ENCODE measurements at places on chromosomes 16 and 17.

DNA sequence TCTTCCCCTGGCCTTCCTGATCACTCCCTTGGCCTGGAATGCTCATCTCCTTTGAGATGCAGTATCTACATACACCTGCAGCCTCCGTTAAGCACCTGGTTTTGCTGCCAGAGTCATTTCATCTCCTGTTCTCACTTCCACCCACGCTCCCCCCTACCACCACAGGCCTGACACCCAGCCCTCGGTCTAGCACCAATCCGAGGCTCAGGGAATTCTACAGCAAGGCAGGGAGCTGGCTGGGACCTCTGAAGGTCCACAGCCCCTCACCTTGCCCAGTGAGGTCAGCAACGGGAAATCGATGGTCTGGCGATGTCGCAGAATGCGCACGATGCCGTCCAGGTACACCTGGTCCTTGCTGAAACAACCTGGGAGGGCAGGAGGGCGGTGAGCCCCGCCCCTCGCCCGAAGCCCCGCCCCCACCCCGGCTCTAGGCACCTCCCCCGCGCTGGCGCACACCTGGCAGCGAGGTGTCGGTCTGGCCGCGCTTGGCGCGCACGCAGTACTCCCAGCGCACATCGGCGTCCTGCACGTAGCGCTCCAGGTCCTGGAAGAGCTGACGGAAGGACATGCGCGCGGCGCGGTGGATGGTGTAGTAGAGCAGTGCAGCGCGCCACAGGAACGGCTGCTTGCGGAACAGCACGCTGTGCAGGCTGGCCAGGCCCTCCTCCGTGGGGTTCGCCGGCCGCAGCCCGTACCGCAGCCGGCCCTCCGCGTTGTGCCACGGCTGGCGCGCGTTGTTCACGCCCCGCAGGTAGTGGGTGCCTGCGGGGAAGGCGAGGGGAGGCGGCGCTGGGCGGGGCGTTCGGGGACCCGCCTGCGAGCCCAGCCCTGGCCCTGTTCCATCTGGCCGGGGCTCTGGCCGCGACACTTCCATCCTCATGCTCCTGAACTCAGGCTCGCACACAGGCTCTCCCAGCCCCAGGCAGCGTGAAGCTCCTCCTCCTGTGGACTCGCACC, 5.7 kb downstream of the MATCAP1 start:
- DNase-seq = no peak

DNA sequence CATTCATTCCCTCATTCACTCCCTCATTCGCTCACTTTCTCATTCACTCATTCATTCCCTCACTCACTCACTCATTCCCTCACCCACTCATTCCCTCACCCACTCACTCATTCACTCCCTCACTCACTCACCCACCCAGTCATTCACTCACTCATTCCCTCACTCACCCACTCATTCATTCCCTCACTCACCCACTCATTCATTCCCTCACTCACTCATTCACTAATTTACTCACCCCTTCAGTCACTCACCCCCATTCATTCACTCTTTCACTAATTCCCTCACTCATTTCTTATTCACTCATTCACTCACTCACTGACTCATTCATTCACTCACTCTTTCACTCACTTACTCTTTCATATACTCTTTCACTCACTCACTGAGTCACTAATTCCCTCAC, 303.1 kb downstream of the C16orf95 start:
- no peak for DNase-seq

DNA sequence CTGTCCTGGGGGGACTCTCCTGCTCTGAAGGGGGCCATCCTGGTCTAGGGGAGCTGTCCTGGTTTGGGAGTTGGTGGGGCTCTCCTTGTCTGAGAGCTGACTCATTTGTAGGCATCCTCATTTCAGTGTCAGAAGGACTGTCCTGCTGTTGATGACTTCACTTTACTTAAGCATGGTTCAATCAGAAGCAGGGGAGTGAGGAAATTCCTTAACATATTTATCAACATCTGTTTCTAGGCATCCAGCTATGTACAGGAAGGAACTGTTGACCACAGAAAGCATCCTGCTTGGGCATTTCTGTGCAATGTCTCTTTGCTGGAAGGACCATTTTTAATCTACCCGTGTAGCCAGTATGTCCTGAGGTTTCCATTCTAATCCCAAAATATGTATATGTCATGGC, 502.7 kb upstream of the HSBP1 start:
- no peak for DNase-seq

DNA sequence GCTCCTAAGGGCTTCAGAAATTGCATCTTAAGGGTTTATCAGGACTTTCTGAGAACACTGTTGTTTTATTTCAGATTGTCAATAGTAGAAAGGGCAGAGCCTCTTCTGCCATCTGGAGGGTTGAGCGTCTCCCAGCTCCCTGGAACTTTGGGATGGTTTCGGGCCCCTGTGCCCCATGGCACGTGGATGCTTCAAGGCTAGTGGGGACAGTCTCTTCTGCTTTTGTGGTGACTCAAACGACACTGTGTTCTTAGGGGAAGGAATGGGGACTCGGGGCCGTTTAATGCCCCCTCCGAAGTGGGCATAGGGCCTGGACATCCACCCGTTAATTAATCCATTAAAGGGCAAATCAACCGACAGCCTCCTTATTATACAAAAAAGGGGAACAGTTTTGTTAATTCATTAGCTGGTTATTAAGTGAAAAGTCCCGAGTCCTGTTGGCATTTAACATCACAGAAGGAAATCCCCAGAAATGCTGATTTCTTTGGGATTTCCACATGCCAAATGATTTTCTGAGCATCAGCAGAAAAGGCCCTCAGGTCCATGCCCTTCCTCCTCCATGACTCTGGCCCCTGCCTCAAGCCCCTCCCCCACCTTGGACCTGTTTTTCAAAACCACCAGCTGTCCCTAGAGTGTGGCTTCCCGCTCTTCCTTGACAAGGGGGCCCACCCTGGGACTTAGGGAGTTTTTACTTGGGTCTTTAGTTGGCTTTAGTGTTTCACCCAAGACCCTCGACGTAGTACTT, 68.7 kb downstream of the ARSG start:
- DNase-seq = no peak

- DNase-seq = no peak
Measured at GRCh38 chr16:55832425-55832772, 497 bp downstream of the CES1 start.

DNA sequence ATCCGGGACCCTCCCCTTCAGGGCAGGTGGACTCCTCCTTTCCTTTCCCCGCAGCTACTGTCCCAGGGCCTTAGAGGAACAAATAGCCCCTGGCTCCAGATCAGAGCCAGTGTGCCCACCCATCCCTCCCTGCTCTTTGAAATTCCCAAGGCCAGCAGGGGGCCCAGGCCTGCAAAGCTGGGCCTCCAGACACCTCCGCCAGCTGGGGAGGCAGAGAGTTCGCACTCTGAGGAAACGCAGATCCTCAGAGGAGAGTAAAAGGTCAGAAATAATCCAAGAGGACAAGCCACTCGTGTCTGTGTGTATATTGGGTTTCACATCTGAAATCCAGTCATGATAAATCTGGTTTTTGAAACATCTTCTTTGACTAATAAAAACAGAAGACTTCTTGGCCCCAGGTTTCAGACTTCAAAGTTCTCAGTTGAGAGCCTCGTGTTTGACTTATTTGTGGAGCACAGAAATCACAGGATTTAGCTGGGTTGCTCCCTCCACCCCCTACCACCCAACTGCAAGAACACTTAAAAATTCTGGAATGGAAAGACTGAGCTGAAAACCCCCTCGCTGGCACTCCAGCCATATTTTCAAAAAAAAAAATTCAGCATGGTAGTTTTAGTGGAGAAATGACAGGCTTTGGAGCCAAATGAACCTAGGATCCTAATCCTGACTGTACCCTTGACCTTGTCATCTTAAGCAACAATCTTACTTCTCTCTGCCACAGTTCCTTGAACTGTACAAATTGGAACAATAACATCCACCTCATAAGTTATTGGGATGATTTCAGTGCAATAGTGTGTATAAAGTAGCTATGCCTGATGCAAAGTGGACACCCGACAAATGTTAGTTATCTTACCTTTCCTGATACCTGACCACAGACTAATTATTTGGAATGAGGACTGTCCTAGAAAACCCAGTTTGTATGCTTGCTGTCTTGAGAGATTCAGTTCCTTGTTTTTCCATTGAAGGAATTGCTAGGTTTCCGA, 44.5 kb upstream of the TBX2 start:
- no peak for DNase-seq

DNA sequence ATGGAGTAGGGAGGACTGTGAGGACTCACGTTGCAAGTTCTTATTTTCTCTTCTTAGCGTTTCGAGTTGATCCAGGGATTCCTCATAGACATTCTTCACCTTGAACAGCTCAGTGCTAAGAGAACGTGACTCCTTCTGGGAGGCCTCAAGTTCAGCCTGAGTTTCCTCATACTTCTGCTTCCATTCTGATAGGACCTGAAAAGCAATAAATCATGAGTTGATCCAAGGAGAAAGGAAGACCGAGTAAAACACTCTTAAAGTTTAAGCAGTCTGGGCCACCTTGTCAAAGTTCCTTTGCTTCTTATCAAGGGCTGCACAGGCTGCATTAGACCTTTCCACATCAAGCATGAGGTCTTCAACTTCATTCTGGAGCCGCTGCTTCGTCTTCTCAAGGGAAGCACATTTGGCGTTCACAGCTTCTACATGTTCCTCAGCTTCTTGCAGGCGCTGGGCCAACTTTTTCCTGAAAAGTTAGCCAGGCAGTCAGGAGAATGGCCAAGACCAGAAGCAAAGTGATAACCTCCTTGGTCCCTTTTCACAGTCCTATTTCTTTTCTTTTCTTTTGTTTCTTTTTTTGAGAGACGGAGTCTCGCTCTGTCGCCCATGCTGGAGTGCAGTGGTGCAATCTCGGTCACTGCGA, 23.8 kb upstream of the MYH13 start:
- no peak for DNase-seq

DNA sequence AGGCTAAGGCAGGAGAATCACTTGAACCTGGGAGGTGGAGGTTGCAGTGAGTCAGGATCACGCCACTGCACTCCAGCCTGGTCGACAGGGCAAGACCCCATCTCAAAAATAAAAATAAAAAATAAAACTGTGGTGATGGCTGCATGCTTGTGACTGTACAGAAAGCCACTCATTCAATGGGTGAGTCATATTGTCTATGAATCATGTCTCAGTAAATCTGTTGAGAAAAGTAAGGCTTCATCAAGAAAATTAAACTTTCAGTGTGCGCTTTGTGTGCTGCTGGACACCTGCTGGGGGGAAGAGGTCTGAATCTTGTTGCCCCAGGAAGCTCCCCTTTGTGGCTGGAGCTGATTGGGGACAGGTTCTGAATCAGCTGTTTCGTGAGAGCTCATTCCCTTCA, 11.3 kb downstream of the NUBP1 start:
- no peak for DNase-seq

GRCh38 chr16:65213866-65214595, 92.2 kb upstream of the CDH11 start:
- no peak for DNase-seq

- no peak for DNase-seq
Measured at GRCh38 chr17:38749223-38750043, 1.3 kb upstream of the PCGF2 start.

DNA sequence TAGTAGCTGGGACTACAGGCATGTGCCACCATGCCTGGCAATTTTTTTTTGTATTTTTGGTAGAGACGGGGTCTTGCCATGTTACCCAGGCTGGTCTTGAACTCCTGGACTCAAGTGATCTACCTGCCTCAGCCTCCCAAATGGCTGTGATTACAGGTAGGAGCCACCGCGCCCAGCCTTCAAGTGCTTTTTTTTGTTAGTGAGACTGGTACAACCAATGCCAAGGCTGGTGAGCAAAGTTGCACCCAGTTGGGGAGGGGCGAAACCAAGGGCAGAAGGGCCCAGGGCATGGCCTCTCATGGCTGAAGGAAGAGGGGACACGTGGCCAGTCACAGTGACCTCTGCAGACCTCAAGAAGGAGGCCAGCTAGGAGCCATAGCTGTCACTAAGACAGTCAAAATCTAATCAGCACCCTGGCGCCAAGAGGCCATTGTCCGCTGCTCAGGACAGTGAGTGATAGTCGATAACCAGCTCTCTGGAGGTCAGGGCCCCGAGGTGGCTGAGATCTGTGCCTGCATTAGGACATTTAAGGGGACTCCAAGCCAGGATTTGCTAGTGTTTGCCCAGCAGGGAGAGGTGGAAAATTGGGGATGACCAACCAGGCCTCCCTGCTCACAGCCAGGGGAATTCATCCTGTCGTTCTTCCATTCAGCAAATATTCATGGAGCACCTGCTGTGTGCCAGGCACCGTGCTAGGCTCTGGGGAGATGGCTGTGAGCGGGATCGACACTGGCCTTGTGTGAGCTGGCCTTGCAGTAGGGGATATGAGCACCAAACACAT, 10.2 kb downstream of the IL4R start:
- DNase-seq = no peak

- DNase-seq = no peak
Measured at GRCh38 chr16:27634779-27635178, 84.8 kb downstream of the KATNIP start.

DNA sequence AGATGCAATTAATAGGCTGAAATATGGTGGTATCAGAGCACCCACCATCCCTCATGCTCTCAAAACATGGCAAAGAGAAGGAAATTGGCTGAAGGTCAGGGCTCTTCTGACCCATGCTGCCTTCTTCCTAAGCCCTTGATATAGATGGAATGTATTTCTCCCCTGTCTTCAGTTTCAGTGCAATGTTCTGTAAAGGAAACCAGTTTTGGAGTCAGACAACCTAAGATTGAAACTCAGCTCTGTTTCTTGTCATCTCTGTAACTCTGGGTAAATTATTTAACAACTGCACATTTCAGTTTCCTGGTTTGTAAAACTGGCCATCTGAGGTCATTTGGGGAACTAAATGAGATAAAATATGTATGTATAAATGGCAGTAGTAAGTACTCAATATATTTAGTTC, 243.9 kb downstream of the CA10 start:
- DNase-seq = no peak

- peak; percentile 71 for DNase-seq
Measured at GRCh38 chr17:82216301-82217119, 3.9 kb upstream of the CCDC57 start.

Data from memory B cell (primary cell).